ENCODE measurements at places on chromosomes 2 and 18.

DNA sequence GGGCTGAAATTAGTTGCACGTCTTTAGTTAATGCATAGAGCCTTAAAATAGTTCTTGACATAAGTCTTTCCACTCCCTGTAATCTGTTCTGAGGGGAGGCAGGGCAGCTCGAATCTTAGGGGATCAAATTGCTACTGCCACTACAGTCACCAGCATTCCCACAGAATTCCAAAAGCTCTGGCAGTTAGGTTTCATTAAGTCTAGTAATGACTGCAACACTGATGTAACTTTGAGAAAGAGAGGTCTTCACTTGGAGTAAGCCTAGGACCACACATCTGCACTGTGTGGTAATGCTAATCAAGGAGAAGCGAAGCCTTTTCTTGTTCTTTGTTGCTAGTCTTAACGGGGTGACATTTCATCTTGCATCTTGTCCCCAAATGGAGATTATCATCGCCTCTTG lies 19.3 kb upstream of the NCK2 start:
- DNase-seq = no peak

GRCh38 chr2:102603904-102604303 lies 15.4 kb upstream of the SLC9A2 start:
- DNase-seq = no peak

DNA sequence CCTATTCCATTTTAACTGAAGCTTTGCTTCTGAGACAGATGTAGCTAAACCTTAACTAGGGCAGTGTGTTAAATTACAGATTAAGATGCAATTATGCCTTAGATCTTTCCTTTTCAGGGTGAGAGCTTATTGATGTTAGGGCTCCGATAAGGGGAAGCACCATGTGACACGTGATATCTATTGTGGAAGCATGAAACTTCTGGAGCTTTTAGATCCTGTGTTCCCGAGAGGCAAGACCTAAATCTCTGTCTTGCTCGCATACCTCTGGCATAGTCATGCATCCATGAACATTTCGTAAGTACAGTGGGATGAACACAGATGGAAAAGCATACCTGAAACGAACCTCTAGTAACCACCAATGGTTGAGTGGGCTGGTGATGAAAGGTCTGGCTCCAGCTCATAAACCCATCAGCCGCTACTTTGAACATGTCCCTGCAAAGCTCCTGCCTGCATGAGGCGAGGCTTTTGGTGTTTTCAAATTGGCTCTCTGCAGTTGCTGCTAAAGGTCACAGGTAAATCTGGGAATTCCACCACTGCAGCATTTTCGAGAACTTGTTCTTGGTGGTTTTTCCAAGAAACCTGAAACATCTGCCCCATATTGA lies 3.7 kb upstream of the NRP2 start:
- no peak for DNase-seq

DNA sequence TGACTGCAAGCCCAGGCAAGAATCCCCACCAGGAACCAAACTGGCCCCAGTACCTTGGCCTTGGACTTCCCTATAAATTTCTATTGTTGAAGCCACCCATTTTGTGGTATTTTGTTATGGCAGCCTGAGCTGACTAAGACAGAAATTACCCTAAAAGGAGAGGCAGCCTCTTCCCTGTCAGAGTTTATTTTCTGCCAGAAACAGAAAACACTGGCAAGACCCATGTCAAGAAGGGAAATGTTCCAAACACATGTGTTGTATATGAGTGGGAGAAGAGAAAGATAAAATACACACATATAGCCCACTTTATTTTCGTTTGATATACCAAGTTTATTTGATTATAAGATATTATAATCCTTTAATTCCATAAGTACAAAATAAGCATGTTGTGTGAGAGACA lies 225.1 kb upstream of the FSHR start:
- no peak for DNase-seq

GRCh38 chr2:101175991-101176390 lies 24.8 kb upstream of the TBC1D8 start:
- DNase-seq = no peak

DNA sequence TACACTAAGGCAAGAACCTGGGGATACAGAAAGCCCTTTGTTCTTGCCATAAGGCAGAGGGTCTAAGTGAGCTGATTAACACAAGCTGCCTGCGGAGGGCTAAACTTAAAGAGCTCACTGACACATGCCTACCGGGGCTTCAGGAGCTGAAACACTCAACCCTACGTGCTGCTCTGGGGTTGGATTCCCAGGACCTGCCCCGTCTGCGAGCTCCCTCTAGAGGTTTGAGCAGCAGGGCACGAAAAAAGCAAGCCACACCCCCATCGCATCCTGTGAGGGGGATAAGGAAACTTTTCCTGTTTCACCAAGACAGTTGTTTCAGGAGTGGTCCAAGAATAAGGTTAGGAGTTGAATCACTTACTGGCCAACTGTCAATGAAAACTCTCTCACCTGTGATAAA lies 562.1 kb downstream of the TMX3 start:
- DNase-seq = no peak

GRCh38 chr2:41954304-41955291 lies 93.2 kb upstream of the PKDCC start:
- no peak for DNase-seq

GRCh38 chr2:228613133-228613850 lies 431.8 kb upstream of the SPHKAP start:
- peak; percentile 33 for DNase-seq

DNA sequence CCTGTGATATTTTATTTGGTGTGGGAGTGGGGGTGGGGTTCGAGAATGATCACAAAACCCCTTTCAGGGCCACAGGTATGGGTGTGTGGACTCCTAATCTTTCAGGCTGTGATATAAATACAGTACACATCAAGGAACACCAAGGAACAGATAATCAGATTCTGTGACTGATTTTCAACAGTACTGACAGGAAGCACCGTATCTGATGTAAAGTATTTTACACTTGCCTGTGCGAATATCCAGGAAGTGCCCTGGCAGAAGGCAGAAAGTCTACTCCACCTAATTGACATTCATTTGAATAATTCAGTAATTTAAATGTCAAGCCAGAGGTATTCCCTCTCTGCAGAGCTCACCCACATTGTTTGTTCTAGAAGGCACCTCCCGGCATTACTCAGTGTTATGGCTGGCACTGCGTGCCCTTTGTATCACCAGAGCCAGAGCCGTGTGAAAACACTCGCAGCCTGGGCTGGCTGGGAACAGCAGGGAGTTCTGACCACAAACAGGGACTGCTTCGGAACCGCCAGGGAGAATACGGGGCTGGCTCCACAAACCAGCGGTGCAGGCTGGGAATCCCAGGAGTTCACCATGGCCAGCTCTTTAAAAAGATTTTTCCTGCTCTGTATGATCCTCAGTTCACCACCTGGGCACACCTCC lies 91.8 kb downstream of the ACVR1 start:
- peak; percentile 54 for DNase-seq

- DNase-seq = no peak
Measured at GRCh38 chr18:10304853-10305252, 149.6 kb upstream of the APCDD1 start.

- DNase-seq = no peak
Measured at GRCh38 chr2:45919160-45919650, 267.7 kb downstream of the PRKCE start.

- DNase-seq = no peak
Measured at GRCh38 chr2:112916145-112916571, 5.2 kb downstream of the IL37 start.

- no peak for DNase-seq
Measured at GRCh38 chr2:69950241-69950640, 11.2 kb downstream of the ASPRV1 start.

DNA sequence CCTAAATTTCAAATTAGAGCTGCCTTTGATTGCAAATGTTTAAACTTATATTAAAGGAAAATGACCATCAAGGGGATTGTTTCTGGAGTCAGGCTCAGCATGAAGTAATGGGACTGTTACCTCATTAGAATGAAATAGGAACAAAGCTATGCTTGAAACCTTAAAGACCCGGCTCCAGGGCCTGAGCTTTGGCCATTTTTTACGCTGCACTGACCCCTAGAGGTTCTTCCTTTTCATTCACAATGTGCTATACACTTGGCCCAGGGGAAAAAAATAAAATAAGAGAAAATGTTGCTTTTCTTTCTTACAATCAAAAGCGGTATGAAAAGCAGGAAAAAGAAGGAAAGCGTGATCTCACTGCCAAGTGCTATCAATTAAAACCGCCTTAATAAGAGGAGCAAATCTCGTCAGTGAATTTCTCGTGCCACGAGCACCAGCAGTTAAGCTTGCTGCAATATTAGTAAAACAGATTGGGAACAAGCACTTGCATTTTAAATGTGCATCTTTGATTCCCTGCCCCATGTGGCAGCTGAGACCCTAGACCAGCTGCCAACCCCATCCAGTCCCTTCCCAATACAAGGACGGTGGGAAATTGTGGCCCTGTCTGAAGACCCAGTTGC lies 96.6 kb downstream of the MBD2 start:
- DNase-seq = peak; percentile 7

- DNase-seq = no peak
Measured at GRCh38 chr2:229089776-229090175, 181.3 kb downstream of the PID1 start.

GRCh38 chr2:236369661-236370062 lies 105.5 kb upstream of the ASB18 start:
- DNase-seq = no peak

DNA sequence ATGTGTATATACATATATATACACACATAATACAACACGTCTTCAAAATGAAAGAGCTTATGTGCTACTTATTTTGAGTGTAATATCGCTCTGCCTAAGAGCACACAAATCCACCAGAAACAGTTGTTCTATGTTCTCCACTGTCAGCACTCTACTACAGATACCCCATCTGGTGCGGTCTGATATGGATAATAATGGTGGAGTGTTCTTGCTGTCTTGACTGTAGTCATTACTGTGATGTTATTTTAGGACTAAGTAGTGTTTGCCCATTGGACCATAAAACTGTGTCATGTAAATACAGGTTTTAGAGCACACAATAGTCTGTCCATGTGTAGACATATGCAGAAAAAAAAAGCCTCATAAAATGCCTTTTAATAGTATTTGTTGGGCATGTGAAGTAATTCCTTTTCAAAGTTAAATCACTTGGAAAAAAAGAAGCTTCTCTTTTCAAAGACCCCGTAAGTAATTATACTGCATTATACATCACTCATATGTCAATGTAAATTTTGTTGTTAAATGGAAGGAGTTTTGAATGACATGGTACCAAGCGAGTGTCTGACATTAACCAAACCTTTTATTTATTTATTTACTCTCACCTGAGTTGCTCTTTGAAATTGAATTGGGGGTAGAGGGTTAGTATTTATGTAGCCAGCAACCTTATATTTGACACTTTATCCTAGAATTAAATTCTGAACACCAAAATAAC lies 1249.2 kb upstream of the ZEB2 start:
- no peak for DNase-seq

DNA sequence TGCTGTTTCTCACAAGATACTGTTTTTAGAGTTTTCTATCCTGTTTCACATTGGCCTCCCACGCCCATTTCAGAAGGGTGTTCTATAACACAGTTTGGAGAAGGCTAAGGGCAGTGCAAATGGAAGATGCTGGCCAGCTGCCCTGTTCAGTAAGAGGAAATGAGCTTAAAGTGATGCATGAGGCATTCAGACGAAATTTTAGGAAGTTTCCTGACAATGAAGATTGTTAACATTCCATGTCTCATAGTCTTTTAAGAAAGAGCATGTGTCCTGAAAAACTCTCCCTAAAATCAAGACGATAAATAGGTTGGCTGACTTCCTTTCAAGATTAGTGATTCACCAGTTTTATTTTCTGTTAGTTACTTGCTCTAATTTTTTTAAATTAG lies 484.2 kb upstream of the NRP2 start:
- peak; percentile 9 for DNase-seq

- DNase-seq = peak; percentile 31
Measured at GRCh38 chr2:120174963-120175581, 48.1 kb downstream of the TMEM185B start.

DNA sequence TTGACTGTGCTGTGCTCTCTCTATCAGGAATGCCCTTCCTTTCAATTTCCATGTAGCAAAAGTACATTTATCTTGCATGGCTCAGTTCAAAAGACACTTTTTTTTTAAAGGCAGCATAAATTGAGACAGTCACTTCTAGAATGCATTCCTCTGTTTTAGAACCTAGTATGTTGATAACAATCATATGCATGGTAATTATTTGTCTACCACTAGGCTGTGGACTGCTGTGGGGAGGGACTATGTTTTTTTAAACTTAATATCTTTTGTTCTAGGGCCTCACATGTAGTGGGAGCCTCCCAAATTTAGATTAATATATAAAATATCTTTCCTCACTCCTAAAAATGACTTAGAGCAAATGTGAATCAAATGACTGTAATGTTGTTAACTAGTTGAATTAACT lies 269.9 kb downstream of the MEIS1 start:
- no peak for DNase-seq

DNA sequence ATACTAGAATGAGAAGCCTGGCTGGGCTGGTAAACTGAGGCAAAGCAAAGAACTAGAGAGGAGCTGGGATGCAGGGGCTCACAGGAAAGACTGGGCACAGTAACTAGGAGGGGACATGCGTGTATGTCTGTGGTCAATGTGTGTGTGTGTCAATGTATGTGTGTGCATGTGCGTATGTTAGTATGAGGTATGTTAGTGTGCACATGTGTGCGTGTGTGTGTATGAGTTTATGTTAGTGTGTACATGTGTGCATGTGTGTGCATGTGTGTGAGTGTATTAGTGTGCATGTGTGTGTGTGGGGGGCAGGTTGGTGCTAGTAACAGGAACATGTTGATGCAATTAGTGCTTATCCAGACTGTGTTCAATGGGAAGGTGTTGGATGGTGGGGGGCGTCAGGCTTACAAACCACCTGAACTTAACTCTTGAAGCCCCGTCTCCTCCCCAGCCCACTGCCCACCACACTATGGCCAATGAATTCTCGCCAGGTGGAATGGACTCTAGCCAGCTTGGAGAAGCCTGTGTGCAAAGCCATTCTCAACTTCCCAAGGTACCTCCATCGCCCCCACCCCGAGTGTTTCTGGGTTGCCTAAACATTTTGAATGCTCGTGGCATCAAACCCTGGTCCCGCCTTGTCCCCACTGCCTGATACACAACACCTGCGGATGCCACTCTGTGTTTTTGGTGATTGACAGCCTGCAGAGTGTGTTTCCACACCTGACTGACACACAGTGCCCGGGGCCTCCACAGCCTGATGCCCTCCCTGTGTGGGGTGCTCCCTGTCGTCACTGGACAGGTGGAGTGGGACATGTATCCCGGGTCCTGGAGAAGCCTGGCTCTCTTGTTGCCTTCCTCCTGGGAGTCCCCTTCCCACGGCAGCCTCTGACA lies 90.1 kb upstream of the ASB18 start:
- no peak for DNase-seq

- no peak for DNase-seq
Measured at GRCh38 chr2:215677481-215677880, 241.6 kb upstream of the FN1 start.

DNA sequence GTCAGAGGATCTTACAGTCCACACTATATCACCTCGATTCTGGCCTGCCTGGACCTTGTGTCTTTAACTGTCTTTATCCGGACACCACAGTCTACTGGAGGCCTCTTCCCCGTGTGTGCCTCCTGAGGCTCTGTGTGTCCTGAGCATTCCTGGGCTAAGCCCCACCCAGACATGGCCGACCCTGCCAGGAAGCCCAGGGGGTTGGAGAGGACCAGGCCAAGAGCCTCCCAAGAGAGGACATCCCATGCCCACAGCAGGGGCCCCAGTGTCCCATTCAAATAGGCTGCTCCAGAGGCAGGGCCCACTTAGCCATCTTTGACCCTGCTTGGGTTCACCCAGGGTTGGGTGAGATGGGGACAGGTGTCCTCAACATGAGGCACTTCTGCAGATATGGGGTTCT lies 84.7 kb upstream of the OTOS start:
- DNase-seq = no peak

- no peak for DNase-seq
Measured at GRCh38 chr2:150811259-150811855, 323.9 kb upstream of the RND3 start.
